ENCODE measurements at places on chromosomes 2 and 18.

- no peak for DNase-seq
Observed at GRCh38 chr2:145029081-145029480, 509.2 kb upstream of the ZEB2 start.

DNA sequence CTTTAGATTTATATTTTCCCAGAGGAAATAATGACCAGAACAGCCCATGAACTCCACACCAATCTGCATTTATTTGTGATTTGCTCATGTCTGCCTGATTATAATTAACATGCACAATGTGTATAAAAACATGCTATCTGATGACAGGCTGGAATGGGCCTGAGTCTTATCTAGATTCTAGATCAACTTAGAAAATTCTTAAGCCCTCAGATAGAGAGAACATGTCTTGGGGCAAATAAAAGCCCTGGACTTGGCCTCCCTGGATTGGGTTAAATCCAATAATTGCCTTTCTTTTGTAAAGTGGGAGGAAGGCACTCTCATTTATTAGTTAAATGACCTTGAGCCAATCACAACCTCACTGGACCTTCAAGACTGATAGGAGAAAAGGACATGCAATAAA, 61.8 kb downstream of the EVA1A start:
- peak; percentile 44 for DNase-seq

- DNase-seq: no peak
Observed at GRCh38 chr18:58291131-58291530, 247.1 kb downstream of the NEDD4L start.

- no peak for DNase-seq
Observed at GRCh38 chr2:27133195-27133875, 1.1 kb downstream of the PREB start.

Data from fibroblast of skin of right biceps (primary cell).